ENCODE measurements at places on chromosomes 2 and 18.

- no peaks in the 10 kb centered on the region for H3K27me3 ChIP-seq
- no peak for DNase-seq
- H3K36me3 ChIP-seq: no peaks in the 10 kb centered on the region
- no peaks in the 10 kb centered on the region for H3K4me1 ChIP-seq
Observed at GRCh38 chr18:2984091-2984490, 28.9 kb downstream of the LPIN2 start.

GRCh38 chr2:62871506-62871905, 166.0 kb downstream of the EHBP1 start:
- H3K27me3 ChIP-seq: no peaks in the 10 kb centered on the region
- no peak overlapping the region for H3K27ac ChIP-seq
- no peaks in the 10 kb centered on the region for H3K36me3 ChIP-seq
- H3K4me1 ChIP-seq: no peaks in the 10 kb centered on the region
- DNase-seq: no peak

DNA sequence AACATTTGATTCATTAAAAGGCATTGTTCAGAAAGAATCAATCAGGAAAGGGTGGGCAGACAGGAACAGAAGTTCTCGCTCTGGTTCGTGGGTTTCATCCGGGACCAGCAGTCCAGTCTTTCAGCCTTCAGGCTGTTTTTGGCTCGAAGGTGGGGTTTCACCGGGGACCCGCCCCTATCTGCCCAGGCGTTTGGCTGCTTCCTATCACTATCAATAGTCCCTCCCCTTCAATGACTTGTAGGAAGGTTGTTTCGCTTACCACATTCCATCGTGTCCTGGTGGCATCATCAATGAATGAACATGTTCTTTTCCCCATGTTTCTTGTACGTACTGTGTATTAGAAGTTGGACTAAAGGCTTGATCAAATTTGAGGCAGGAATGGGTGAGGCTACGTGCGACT, 130.3 kb downstream of the NEDD4L start:
- H3K4me3 ChIP-seq: no peak overlapping the region
- no peak overlapping the region for H3K27ac ChIP-seq
- H3K27me3 ChIP-seq: no peaks in the 10 kb centered on the region
- DNase-seq: peak; percentile 39

DNA sequence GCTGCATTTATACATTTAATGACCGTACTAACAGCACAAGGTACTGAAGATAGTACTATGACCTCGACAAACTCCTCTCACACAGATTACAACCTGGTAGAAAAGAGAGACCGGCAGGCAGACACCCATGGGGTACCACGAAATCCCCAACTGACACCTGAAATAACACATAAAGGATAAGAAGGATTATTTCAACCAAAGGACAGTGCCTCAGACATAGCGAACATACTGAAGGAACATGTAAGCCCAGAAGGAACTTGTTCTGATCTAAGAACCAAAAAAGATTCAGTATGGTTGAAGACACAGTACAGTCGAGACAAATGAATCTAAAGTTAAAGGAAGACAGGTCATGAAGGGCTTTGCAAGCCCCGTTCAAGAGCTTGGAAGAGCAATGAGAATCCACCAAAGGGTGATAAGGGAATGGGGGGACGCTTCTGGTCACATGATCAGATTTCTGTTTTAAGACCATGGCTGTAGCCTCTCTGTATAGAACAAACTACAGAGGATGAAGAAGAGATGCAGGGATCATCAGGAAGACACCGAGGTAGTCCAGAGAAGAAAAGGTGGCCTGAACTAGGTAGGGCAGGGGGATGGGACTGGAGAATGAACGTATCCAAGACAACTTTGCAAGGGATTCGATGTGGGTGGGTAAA, 902 bp downstream of the MCFD2 start:
- peak overlapping the region; percentile 86 for H3K27ac ChIP-seq
- H3K36me3 ChIP-seq: peaks cover 3% of the 10 kb centered on the region
- H3K4me1 ChIP-seq: peaks cover 14% of the 10 kb centered on the region
- DNase-seq: peak; percentile 20
- H3K27me3 ChIP-seq: no peaks in the 10 kb centered on the region

DNA sequence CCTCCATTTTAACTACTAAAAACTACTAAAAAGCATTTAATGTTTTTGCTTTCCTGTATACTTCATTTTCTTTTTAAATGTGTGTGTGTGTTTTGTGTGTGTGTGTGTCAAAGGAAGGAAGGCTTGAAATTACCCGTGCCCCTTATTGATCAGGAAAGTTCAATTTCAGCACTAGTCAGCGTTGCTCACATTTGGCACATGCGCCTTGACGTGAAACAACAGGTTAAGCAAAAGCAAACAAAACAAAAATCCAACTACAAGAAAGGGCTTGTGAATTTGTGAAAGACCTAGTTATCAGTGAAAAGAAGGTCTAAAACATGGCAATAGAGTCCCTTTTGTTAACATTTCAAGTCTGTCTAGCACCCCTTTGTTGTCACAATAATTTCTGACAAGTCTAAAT, 72.5 kb downstream of the KCNH7 start:
- no peaks in the 10 kb centered on the region for H3K27me3 ChIP-seq
- H3K4me1 ChIP-seq: no peaks in the 10 kb centered on the region
- no peaks in the 10 kb centered on the region for H3K36me3 ChIP-seq
- no peak overlapping the region for H3K4me3 ChIP-seq
- DNase-seq: no peak
- no peak overlapping the region for H3K27ac ChIP-seq

- no peaks in the 10 kb centered on the region for H3K36me3 ChIP-seq
- H3K4me1 ChIP-seq: no peaks in the 10 kb centered on the region
- no peaks in the 10 kb centered on the region for H3K27me3 ChIP-seq
- H3K27ac ChIP-seq: no peak overlapping the region
Observed at GRCh38 chr2:7014174-7014640, 97.0 kb downstream of the RNF144A start.

DNA sequence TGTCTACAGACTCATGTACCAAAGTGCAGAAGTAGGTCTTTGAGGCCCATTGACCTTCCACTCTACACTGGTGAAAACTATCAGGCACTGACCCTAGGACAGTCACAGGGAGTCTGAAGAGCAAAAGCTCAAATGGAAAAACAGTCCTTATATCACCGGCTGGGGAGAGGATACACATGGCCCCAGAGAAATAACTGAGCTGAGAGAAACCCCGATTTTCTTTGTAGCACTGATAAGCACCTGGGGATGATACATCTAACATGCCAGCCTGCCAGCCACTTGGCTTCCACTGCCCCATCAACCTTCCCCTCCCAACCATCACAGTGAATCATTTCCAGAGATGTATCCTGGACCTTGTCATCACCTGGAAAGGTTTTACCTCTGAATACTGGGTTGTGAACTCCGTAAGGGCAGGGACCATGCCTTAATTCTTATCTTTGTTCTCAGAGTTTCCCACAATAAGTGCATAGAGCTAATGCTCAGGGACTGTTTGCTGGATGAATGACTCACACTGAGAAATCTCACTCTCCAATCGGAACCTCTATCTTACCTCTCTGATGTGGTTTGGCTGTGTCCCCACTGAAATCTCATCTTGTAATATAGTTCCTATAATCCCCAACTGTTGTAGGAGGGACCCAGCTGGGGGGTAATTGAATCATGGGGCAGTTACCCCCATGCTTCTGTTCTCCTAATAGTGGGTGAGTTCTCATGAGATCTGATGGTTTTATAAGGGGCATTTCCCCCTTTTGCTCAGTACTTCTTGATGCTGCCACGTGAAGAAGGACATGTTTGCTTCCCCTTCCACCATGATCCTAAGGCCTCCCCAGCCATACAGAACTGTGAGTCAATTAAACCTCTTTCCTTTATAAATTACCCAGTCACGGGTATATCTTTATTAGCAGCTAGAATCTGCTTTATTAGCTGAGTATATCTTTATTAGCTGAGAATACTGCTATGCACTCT, 37.1 kb downstream of the EVA1A start:
- H3K4me1 ChIP-seq: peaks cover 2% of the 10 kb centered on the region
- no peaks in the 10 kb centered on the region for H3K36me3 ChIP-seq
- H3K27me3 ChIP-seq: no peaks in the 10 kb centered on the region
- H3K27ac ChIP-seq: no peak overlapping the region
- no peak for DNase-seq

- H3K4me3 ChIP-seq: no peak overlapping the region
- no peak overlapping the region for H3K27ac ChIP-seq
- no peak for DNase-seq
- no peaks in the 10 kb centered on the region for H3K36me3 ChIP-seq
- no peaks in the 10 kb centered on the region for H3K4me1 ChIP-seq
Observed at GRCh38 chr2:169073211-169073962, 4.0 kb downstream of the DHRS9 start.

GRCh38 chr2:29660201-29660600, 261.2 kb downstream of the ALK start:
- H3K36me3 ChIP-seq: no peaks in the 10 kb centered on the region
- H3K27me3 ChIP-seq: no peaks in the 10 kb centered on the region
- no peaks in the 10 kb centered on the region for H3K4me1 ChIP-seq
- DNase-seq: no peak
- H3K27ac ChIP-seq: no peak overlapping the region
- H3K4me3 ChIP-seq: no peak overlapping the region

- H3K27me3 ChIP-seq: no peaks in the 10 kb centered on the region
- H3K4me3 ChIP-seq: no peak overlapping the region
- H3K4me1 ChIP-seq: no peaks in the 10 kb centered on the region
- H3K36me3 ChIP-seq: no peaks in the 10 kb centered on the region
- H3K27ac ChIP-seq: no peak overlapping the region
Observed at GRCh38 chr2:100699131-100699530, 120.8 kb upstream of the NPAS2 start.

- no peaks in the 10 kb centered on the region for H3K27me3 ChIP-seq
- H3K4me1 ChIP-seq: peaks cover 4% of the 10 kb centered on the region
- H3K27ac ChIP-seq: no peak overlapping the region
- DNase-seq: no peak
- H3K4me3 ChIP-seq: no peak overlapping the region
- no peaks in the 10 kb centered on the region for H3K36me3 ChIP-seq
Observed at GRCh38 chr2:72819501-72819900, 6.3 kb downstream of the EXOC6B start.

DNA sequence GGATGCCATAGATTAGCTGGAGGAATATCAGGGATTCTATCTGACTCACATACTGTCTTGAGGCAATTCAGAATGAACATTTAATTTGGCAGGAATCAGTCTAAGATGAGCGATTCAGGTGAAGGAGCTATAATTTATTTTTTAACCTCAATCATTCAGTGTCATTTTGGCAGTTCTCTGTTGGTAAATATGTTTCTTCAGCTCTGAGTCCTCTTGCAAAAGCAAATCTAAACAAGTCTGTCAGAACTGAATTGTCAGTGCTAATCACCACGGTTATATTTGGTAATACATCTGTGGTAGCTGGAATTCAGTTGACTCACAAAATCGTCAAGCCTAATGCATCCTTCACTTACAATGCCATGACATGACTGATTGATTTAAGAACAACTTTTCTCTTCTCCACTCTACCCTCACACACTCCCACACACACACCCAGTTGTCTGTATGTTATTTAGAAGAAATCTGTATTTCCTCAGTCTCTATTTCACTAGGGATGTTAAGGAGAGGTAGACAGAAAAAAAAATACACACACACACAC, 516.6 kb upstream of the NXPH2 start:
- H3K36me3 ChIP-seq: no peaks in the 10 kb centered on the region
- H3K27ac ChIP-seq: no peak overlapping the region
- H3K4me3 ChIP-seq: no peak overlapping the region
- H3K4me1 ChIP-seq: no peaks in the 10 kb centered on the region
- DNase-seq: no peak

- no peaks in the 10 kb centered on the region for H3K4me1 ChIP-seq
- no peaks in the 10 kb centered on the region for H3K36me3 ChIP-seq
- peak; percentile 13 for DNase-seq
- H3K27me3 ChIP-seq: no peaks in the 10 kb centered on the region
- H3K4me3 ChIP-seq: no peak overlapping the region
Observed at GRCh38 chr2:7681881-7682461, 764.8 kb downstream of the RNF144A start.

DNA sequence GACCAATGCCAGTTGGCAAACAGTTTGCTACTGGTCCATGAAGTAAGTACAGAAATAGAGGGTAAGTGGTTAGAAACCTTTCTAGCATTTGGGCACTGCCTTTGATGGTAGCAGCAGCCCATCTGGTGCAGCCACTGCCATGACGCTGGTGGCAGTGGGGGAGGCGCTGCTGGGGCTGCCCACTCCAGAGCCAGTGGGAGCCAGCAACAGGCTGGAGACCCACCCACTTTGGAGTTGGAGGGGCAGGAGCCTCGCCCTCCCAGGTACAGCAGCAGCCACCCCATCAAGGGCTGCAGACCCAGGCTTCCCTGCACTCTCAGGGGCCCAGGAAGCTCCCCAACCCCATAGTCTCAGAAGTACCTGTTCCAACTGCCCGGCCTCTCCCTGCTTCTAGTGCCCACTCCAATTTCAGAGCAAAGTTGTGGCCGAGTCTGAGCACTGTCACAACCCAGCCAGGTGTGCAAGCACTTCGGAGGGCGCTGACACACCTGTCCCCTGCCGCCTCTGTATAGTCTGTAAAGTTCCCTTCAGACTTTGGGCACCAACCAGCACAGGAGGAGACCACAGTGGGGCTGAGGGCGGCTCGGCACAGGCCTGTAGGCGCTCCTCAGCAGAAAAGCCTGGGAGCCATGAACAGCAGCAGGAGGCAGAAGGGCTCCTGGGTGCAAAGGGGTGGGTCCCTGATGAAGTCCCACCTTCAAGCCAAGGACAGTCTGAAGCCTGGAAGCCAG, 125.6 kb upstream of the CCDC150 start:
- H3K4me3 ChIP-seq: no peak overlapping the region
- no peaks in the 10 kb centered on the region for H3K36me3 ChIP-seq
- no peaks in the 10 kb centered on the region for H3K27me3 ChIP-seq
- H3K4me1 ChIP-seq: no peaks in the 10 kb centered on the region
- no peak for DNase-seq
